Activated T-cell treated with anti-CD3 and anti-CD28 coated beads for 24 hours (primary cell): ENCODE measurements at places on chromosomes 2 and 18.

- DNase-seq = no peak
Observed at GRCh38 chr2:11155381-11156035, at the start of gene SLC66A3. Gene SLC66A3, plus strand, starts transcription at chr2:11155467. Its CDS starts 80 bp downstream, at chr2:11155547.

- no peak for DNase-seq
Observed at GRCh38 chr18:77851802-77852201, 602.2 kb downstream of the GALR1 start.

GRCh38 chr18:61360404-61361383, 27.5 kb downstream of the CDH20 start:
- no peak for DNase-seq

GRCh38 chr2:33670392-33670937, 71.4 kb upstream of the FAM98A start:
- no peak for DNase-seq

GRCh38 chr2:218860950-218861381, 1.4 kb downstream of the WNT6 start:
- DNase-seq = no peak

DNA sequence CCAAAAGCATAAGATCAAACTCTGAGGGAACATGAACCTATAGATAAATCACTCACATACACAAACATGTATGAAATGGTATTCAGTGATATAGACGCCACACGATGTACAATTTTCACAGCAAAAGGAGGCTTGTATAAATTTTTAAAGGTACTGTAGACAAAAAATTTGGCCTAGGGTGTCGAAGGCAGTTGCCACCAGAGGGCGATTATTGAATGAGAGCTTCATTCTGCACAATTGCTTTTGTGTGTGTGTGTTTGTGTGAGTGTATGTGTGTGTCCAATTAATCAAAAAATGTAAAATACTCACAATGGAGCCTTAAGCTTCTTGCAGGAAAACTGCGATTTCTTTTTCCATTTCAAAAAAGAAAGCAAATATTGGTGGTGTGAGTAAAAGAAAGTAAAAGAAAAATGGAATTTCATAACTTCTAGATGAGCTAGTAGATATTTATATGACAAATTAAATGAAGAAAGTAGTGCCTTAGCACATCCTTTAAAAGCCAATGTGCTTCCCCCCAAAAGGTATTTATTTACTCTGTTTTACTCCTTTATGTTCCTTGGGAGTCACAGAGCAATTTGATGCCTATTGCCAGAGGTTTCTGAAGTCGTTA, 800.1 kb downstream of the SATB2 start:
- no peak for DNase-seq
